ENCODE measurements at places on chromosomes 1 and 21. TPM values are rescaled to one million over a fixed set of nuclear protein-coding genes. Genes with fewer than 3 reads are reported as not detected.
A peak's percentile ranks its signal among the peaks of the same experiment; 100 is the strongest.

THEM5 gene
- not detected for total RNA-seq

DNA sequence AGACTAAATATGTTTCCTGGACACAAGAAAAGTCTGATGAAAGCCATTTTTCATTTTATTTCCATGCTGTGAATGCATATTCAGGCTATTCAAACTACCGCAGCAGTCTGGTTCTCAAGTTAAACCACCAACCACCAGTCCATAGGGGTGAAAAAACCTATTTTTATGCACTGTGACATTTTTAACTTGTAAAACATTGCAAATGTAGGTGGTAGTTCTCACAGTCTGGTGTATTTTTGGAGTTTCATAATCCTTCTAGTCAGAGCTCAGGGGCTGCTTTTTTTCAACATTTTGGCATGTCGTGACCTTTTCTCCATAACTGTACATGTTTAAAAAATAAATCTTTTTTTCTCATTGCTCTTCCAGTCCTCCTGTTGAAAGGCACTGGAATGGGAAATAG is 907.6 kb upstream of the ADGRL2 start:
- H3K4me1 ChIP-seq: no peaks in the 10 kb centered on the region
- no peaks in the 10 kb centered on the region for H3K27me3 ChIP-seq
- H3K27ac ChIP-seq: no peak overlapping the region
- H3K36me3 ChIP-seq: no peaks in the 10 kb centered on the region

PLEKHO1 gene
- 88.9 TPM for total RNA-seq

DNA sequence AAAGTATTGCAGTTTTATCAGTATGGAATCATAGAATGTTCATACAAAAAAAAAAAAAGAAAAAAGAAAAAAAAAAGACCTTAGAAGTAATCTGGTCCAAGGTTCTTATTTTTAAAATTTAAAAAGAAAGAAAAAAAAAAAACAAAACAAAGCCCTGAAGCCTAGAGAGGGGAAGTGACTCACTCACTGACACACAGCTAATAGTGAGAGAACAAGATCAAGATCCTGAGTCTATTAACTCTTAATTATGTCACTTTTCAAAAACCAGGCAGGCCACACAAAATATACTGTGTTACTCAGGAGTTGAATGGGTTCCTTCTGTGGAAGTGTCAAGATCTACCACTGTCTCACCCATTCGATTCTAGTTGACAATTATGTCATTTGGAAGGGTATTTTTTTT is 433.9 kb upstream of the DAB1 start:
- H3K4me1 ChIP-seq: no peaks in the 10 kb centered on the region
- no peaks in the 10 kb centered on the region for H3K36me3 ChIP-seq
- DNase-seq: no peak

- H3K36me3 ChIP-seq: no peaks in the 10 kb centered on the region
- H3K4me3 ChIP-seq: no peak overlapping the region
- no peaks in the 10 kb centered on the region for H3K4me1 ChIP-seq
- no peak for DNase-seq
Observed at GRCh38 chr1:50084389-50084788, 24.3 kb upstream of the ELAVL4 start.

DNA sequence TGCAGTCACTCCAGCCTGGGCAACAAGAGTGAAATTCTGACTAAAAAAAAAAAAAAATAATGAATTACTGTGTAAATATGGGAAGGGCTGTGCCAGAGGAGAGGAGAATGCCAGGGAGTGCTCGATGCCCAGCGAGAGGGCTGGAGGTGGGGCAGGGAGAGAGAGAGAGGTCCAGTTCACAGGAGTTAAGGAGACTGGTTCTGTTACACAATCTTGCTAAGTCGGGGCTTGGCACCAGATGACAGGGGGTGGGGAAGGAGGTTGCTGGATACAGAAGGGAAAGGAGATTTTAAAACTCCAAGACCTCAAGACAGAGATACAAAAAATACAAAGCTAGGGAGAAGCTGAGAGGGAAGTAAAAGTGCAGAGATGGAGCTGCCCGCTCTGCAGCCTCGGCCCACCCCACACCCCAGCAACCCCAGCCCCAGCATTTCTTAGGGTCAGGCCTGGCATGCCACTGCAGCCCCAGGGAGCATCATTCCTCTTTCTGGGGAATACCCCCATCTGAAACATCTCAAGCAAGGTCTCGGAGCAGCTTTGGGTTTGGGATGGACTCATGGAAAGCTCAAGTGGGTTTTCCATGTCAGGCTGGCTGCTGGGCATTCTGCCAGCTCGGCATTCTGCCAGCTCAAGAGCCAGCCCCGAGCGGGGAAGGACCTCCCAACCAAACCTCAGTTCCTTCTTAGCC is 991 bp downstream of the SELENBP1 start:
- peak overlapping the region; percentile 79 for H3K27ac ChIP-seq
- peaks cover 34% of the 10 kb centered on the region for H3K4me1 ChIP-seq
- peak overlapping the region; percentile 63 for H3K4me3 ChIP-seq
- H3K36me3 ChIP-seq: peaks cover 5% of the 10 kb centered on the region

DNA sequence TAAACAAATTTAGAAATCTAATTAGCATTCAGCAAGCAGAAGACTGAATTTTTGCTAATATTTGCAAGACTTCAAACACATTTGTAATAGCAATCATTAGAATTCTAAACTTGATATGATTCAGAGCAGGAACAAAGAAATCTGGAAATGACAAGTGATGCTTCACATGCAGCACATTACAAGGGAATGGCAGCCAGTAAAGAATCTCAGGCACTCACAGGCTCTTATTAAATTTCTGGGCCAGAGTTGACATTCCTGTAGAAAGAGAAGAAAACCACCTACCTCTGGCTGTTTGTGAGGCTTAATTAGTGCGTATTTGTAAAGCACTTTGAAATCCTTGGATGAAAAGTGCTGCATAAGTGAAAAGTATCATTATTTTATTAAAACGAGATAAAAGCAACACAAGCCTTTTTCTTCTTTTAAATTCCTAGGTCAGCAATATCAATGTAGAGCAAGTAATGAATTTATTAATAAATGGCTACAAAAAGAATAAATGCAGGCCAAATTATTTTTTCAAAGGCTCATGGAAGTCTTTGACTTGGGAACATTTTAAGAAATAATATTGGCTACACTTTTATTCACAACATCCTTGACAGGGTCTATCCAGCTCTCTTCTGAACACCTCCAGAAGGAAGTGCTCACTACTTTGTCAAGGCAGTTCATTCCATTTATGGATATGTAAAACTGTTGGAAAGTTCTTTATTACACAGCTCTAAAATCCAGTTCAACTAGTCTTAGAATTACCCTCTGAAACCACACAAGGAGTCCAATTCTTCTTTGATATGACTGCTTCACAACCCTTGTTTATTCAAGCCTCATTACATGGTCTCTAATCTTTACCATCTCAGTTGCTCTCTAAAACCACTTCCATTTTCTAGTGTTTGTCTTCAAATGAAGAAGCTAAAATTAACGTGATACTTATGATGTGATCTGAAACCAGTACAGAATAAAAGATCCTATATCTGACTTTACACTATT is 32.1 kb upstream of the SCYL3 start:
- DNase-seq: no peak
- no peaks in the 10 kb centered on the region for H3K36me3 ChIP-seq
- H3K4me3 ChIP-seq: no peak overlapping the region
- no peaks in the 10 kb centered on the region for H3K4me1 ChIP-seq
- no peaks in the 10 kb centered on the region for H3K27me3 ChIP-seq
- no peak overlapping the region for H3K27ac ChIP-seq

- peak overlapping the region; percentile 98 for H3K4me3 ChIP-seq
- H3K27me3 ChIP-seq: no peaks in the 10 kb centered on the region
- no peak for DNase-seq
- H3K27ac ChIP-seq: no peak overlapping the region
- no peaks in the 10 kb centered on the region for H3K36me3 ChIP-seq
Observed at GRCh38 chr1:236282425-236282716, 613 bp upstream of the ERO1B start.

S100A2 gene
- total RNA-seq: not detected

DNA sequence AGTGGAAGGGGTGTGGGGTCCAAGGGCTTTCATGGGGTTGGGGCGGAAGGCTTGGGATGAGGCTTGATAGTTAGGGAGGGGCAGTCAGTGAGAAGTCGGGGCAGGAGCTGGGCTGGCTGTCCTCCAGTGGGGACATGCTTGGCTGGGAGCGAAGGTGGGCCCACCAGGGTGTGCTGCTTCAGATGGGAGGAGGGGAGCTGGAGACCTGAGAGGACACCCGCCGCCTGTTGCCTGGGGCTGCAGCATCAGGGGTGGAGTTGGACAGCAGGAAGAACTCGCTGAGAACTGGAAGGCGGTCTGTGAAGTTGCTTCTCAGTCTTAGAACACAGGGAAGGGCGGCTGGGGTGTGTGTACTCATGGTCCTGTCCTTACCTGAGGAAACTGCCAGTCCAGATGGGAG is 1.6 kb downstream of the THEM5 start:
- no peaks in the 10 kb centered on the region for H3K36me3 ChIP-seq
- peaks cover 2% of the 10 kb centered on the region for H3K4me1 ChIP-seq
- H3K27ac ChIP-seq: no peak overlapping the region
- H3K4me3 ChIP-seq: no peak overlapping the region
- DNase-seq: no peak

DNA sequence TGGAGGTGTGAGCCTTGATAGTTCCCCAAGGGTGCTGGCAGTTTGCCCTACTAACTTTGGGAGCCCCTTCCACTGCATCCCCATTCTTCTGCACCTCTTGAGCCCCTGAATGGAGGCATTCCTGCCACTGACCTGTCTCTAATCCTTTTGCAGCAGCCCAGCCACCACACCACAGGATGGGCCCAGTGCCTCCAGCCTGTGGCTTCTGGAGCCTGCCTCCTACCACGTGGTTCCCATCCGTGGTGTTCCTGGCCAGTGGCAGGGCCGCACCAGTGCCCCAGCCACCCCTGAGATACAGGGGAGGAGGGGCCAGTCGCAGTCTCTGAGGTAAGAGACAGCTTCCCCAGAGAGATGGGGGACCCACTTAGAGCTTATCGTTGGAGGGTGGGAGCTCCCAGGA is 14.4 kb downstream of the INAVA start:
- H3K27me3 ChIP-seq: no peaks in the 10 kb centered on the region
- H3K4me3 ChIP-seq: no peak overlapping the region
- no peaks in the 10 kb centered on the region for H3K4me1 ChIP-seq
- H3K36me3 ChIP-seq: no peaks in the 10 kb centered on the region

- H3K4me1 ChIP-seq: peaks cover 47% of the 10 kb centered on the region
- peak overlapping the region; percentile 82 for H3K27ac ChIP-seq
- no peaks in the 10 kb centered on the region for H3K27me3 ChIP-seq
- H3K36me3 ChIP-seq: no peaks in the 10 kb centered on the region
Observed at GRCh38 chr1:115330480-115331013, 7.5 kb downstream of the NGF start.

GRCh38 chr1:83691953-83692500 is 306.9 kb downstream of the TTLL7 start:
- no peak for DNase-seq
- H3K36me3 ChIP-seq: no peaks in the 10 kb centered on the region
- no peak overlapping the region for H3K4me3 ChIP-seq
- H3K4me1 ChIP-seq: no peaks in the 10 kb centered on the region
- peak overlapping the region; percentile 59 for H3K27ac ChIP-seq

SPRR2D gene
- total RNA-seq: not detected

- peak overlapping the region; percentile 77 for H3K27ac ChIP-seq
- H3K4me3 ChIP-seq: peak overlapping the region; percentile 75
- no peaks in the 10 kb centered on the region for H3K36me3 ChIP-seq
- H3K27me3 ChIP-seq: no peaks in the 10 kb centered on the region
- no peak for DNase-seq
Observed at GRCh38 chr1:213050745-213051126, 305 bp upstream of the RPS6KC1 start.

CGN gene
- total RNA-seq: not detected

CRNN gene
- total RNA-seq: 0.21 TPM

METTL25B gene
- 9.9 TPM for total RNA-seq

GRCh38 chr21:42731264-42732032 is 78.0 kb downstream of the PDE9A start:
- no peaks in the 10 kb centered on the region for H3K27me3 ChIP-seq
- no peak for DNase-seq
- no peaks in the 10 kb centered on the region for H3K4me1 ChIP-seq
- no peak overlapping the region for H3K4me3 ChIP-seq
- H3K36me3 ChIP-seq: no peaks in the 10 kb centered on the region
- no peak overlapping the region for H3K27ac ChIP-seq

DNA sequence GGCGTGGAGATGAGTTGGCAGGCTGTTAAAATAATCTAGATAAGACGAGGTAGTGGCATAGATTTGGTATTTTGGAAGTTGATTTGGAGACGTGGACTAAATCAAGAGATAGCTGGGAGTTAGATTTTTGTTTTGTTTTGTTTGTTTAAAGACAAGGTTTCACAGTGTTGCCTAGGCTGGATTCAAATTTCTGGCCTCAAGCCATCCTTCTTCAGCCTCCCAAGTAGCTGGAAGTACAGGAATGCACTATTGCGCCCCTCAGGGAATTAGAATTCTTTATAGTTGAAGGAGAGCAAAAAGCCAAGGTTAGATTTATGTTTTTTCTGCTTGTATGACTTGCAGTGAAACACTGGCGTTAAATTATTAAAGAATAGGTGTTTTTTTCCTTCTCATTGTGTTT is 22.3 kb upstream of the SNRPE start:
- no peak for DNase-seq
- H3K4me3 ChIP-seq: no peak overlapping the region
- H3K27ac ChIP-seq: no peak overlapping the region

- no peak overlapping the region for H3K27ac ChIP-seq
- DNase-seq: no peak
- H3K4me3 ChIP-seq: no peak overlapping the region
Observed at GRCh38 chr1:2544093-2544874, 11.9 kb upstream of the TNFRSF14 start.

DNA sequence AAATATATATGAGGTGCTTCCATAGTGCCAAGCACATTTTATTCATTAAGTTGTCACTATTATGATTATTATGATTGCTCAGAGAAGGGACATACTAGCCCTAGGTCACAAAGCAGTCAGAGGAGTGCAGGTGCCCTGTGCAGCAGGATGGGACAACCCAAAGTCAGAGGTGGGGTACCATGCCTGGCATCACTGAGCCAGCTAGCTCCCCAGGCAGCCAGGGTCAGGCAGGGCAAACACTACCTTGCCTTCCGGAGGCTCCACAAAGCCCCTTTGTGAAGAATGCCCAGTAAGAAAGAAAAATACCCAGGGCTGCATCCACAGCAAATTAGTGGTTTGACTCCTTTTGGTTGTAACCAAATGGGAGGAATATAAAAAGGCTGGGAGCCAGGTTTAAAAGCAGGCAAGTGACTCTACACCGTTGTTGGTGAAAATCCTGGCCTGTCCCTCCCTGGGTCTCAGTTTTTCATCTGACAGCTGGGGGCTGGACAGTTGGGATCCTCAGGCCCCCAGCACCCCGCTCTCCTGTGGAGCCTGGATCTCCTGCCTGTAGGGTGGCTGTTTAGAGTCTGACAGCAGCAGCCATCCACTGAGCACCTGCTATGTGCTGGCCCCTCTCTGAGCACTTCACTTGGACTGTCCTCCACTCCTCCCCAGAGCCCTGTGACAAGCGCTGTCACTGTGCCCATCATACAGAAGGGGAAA is 98.8 kb downstream of the GLIS1 start:
- H3K4me1 ChIP-seq: no peaks in the 10 kb centered on the region
- H3K27me3 ChIP-seq: no peaks in the 10 kb centered on the region
- H3K36me3 ChIP-seq: no peaks in the 10 kb centered on the region
- no peak overlapping the region for H3K4me3 ChIP-seq
- no peak for DNase-seq
- no peak overlapping the region for H3K27ac ChIP-seq
